ENCODE measurements at places on chromosomes 3 and 15.

GRCh38 chr3:72560846-72561675 lies 287.2 kb downstream of the SHQ1 start:
- DNase-seq, result no peak

DNA sequence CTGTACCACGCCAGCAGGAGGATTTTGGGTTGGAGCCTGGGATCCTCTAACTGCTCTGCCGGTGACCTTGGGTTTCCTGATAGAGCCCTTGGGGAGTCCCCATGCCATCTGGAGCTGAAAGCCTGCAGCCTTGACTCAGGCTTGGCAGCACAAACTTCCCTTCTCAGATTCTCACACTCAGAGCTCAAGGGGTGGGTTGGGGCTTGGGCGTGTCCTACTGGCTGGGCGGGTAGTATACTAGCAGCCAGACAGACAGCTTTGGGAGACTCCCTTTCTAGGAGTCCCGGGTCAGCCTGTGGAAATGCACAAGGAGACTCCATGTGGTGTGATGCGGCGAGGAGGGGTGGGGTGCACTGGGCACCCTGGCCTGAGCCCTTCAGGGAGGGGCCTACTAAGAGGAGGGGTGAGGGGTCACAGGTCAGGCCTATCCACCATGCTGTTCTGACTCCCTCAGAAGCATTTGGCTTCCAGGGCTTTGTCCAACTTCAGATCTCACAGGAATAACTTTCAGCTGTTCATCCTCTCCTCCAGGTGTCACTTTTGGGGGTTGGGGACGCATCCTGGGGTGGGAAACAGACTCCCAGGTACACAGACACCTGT lies 21.6 kb upstream of the PLXNA1 start:
- DNase-seq, result no peak

- peak; percentile 63 for DNase-seq
These were observed 39.5 kb downstream of the KBTBD8 start for GRCh38 chr3:67037615-67038014.

- no peak for DNase-seq
These were observed 99.1 kb downstream of the ADCY5 start for GRCh38 chr3:123349566-123350435.

DNA sequence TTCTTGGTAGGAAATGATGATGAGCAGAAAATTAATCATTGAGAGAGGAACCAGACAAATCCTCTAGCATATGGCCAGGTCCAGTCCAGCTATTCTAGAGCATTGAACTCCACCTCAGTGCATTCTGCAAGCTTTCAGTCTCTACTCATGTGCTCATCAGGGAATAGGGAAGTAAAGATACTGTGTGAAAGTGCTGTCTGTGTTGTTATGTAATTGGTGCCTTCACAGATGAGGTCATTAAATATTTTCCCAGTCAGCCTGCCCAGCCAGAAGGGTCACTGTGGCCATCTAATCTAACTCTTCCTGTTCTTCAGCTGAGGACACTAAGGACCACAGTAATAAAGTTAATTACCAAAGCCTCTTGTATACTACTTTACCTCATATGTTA lies 28.2 kb downstream of the C3orf62 start:
- peak; percentile 48 for DNase-seq

DNA sequence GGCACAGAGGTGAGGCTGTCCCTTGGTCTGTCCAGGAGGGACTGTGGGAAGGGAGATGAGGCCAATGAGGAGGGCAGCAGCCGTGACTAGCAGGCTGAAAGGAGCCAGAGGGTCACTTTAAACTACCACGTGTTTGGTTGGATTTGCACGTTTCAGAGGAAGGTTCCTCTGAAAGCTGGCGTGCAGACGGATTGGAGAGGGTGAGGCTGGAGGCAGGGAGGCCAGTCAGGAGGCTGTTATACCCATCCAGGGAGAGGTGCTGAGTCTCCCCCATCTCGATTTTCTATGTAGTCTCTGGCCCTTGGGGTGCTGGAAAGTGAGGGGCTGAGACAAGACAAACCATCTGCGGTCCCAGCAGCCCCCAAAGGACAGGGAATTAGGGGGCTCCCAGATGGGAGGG lies 60.0 kb upstream of the SLC6A1 start:
- no peak for DNase-seq

- DNase-seq, result no peak
These were observed 153.1 kb downstream of the GMNC start for GRCh38 chr3:190709351-190709773.

GRCh38 chr3:133568294-133569014 lies 5.0 kb upstream of the CDV3 start:
- no peak for DNase-seq

DNA sequence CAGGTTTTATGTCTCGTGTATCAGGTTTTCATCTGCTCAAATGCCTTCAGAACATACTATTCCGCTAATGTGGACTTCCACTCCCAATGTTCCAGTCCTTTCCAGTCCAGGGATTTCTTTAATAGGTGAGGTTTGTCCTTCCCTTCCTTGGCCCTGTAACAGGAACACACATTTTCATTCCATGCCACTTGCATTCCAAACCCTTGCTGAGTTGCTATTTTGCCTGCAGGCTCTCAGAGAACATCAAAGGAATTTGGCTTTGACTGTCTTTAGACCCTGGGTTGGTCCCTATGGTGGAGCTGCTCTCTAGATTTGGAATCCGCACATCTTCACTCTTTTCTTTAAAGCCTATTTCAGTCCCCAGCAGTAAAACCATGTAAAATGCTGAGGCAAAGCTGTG lies 12.3 kb upstream of the ALCAM start:
- DNase-seq, result no peak

GRCh38 chr3:140843656-140844055 lies 98.0 kb upstream of the SLC25A36 start:
- peak; percentile 75 for DNase-seq

GRCh38 chr3:157428853-157429252 lies 7.8 kb upstream of the PTX3 start:
- DNase-seq, result no peak

DNA sequence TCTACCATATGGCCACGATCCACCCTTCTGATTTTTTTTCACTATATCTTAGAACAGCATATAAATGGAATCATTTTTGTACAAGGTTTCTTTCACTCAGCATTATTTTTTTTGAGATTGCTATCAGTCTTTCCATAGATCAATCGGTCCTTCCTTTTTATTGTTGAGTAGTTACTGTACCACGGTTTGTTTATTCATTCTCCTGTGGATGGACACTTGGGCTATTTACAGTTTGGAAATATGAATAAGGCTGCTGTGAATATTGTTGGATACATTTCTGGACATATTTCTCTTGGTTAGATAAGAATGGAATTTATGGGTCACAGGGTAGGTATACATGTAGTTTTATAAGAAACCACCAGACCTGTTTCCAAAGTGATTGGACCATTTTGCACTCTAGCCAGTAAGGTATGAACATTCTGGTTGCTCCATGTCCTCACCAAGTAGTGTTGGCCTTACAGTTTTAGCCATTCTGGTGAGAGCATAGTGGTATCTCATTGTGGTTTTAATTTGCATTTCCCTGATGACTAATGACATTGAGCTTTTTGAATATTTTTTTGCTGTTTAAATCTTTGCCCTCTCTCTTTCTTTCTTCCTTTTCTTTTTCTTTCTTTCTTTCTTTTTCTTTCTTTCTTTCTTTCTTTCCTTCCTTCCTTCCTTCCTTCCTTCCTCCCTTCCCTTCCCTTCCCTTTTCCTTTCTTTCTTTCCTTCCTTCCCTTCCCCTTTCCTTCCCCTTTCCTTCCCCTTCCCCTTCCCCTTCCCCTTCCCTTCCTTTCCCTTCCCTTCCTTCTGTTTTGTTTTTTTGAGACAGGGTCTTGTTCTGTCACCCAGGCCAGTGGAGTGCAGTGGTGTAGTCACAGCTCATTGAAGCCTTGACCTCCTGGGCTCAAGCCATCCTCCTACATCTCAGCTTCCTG lies 49.2 kb downstream of the LRRK1 start:
- peak; percentile 63 for DNase-seq

- DNase-seq, result no peak
These were observed 76.7 kb downstream of the RAD18 start for GRCh38 chr3:8886546-8886945.

- DNase-seq, result no peak
These were observed 2.1 kb upstream of the CMTM8 start for GRCh38 chr3:32236377-32236776.

- DNase-seq, result peak; percentile 79
These were observed 21.8 kb upstream of the KLF13 start for GRCh38 chr15:31304751-31305365.

DNA sequence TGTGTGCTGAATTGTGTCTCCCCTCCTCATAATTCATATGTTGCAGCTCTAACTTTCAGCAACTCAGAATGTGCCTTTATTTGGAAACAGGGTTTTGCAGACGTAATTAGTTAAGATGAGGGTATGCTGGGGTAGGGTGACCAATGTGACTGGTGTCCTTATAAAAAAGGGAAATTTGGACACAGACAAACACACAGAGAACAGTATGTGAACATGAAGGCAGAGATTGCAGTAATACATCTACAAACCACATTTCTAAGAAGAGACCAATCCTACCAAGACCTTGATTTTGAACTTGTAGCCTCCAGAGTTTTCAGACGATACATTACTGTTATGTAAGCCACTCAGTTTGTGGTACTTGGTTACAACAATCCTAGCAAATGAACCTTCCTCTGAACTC lies 817.8 kb downstream of the TUSC7 start:
- no peak for DNase-seq

DNA sequence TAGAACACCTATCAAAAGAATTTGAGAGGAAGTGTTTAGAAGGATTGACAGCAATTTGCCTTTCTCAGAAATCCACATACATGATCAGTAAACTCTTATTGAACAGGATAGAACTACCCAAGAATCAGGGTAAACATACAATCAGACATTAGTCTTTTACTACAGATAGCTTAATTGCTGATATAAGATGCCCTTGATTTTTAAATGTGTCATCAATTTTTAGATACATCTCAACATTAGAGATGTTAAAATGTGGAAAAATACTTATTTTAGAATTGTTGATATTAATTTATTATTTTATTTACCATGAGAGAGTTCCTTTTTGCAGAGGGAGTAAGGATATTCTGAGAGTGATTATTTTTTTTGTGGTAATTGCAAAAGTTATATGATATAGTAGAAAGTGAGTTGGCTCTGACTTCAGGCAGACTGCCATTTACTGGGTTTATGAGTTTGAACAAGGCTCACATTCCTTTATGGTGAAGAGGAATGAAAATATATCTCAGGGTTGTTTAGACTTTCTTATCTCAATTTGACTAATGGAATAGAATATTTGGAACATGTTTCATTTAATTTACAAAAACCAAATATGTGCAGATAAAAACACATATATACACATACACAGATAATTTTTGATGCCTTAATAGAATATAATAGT lies 302.8 kb upstream of the GOLIM4 start:
- DNase-seq, result no peak

DNA sequence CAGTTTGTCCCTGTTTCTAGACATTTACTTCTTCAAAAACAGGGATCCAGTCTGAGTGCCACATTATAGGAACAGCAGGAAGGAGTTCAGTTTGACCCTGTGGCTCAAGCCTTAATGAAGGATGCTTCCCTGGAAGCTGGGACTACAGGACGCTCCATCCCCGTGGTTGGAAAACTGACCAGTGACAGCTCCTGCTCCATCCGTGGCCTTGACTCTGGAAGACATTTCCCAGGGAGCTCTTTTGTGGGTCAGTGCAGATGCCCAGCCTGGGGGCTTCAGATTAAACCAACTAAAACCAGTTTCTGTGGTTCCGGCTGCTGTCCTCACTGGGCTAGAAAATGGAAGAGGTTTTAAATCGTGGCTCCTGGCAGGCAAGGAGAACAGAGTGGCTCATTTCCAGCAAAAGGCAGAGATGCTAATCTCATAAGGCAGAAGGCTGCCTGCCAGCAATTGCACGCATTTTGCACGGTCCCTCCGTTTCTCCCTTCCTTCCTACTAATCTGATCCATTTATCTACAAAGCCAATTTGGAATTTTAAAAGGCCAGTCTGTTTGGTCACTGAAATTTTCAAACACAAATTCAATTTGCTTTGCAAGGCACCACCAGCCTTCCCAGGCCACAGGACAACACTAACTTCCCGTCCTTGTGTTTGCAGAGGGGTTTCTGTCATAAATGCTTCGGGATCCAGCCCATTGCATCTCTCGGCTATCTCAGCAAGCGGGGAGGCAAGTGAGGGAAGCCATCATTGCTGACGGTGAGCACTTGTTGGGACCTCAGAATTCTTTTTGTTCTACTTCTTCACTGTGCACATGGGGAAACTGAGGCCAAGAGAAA lies 6.2 kb upstream of the SSUH2 start:
- no peak for DNase-seq

DNA sequence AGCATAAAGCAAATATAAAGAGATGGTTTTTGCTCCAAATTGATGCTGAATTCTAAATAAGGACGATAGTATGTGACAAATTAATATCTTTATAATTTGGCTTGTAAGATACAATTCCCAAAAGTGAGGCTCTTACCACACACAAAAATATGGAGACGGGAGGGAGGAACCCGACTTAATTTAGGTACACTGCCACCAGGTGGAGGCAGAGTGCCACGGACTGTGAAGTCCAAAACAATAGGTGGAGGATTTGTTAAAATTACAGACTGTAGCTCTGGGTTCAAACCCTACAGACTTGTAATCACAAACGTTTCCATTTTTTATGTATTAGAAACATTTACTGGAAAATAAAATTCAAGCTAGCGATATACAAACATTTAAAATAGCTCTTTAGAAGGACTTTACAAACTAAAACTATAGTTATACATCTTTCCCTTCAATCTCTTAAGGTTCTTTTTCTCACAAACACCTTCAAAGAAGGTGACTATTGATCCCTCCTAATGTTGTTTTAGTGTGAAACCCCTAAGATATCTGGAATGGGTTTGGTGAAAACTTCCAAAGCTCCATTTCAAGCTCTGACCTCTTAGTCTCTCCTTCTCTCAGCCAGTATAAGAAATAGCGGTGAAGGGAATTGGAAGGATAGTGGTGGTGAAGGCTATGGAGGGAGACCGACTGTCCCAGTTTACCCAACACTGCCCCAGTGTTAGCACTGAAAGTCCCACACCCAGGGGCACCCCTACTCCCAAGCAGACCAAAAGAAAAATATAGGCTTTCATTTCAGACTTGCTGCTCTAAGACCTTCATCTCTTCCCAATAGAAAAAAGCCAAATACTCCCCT lies 89.7 kb downstream of the AQP9 start:
- DNase-seq, result peak; percentile 86

DNA sequence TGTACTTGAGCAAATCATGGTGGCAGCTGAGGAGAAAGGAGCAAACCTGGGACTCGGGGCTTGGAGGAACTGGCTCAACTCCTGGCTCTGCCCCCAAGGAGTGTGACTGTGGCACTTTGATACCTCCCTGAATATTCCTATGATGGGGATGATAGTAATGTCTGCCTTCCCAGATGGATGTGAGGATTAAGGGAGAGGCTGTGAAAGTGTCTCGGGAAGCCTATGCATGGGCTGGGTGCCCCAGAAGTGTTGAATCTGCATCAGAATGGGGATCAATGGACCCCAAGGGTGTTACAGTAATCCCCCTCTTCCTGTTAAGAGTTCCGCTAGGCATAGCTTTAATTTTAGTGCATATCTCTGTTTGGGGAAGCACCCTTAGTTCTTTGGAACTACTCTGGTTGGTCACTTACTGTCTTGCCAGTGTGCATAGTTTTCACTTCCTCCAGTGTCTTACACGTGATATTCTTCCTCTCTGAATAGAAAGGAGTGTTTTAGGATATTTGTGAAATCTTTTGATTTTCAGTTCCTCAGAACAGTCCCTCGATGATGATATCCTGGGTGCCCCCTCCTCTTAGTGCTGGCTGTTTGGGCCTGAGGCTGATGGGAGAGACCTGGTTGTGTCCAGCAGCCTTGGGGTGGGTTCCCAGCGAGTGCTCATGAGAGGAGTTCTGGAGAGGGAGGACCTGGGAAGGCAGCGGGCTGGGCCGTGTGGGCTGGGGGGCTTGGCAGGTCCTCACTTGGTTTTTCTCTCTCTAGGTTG lies 97.5 kb downstream of the CHDH start:
- peak; percentile 45 for DNase-seq
